ENCODE measurements at places on chromosomes 7 and 10.

DNA sequence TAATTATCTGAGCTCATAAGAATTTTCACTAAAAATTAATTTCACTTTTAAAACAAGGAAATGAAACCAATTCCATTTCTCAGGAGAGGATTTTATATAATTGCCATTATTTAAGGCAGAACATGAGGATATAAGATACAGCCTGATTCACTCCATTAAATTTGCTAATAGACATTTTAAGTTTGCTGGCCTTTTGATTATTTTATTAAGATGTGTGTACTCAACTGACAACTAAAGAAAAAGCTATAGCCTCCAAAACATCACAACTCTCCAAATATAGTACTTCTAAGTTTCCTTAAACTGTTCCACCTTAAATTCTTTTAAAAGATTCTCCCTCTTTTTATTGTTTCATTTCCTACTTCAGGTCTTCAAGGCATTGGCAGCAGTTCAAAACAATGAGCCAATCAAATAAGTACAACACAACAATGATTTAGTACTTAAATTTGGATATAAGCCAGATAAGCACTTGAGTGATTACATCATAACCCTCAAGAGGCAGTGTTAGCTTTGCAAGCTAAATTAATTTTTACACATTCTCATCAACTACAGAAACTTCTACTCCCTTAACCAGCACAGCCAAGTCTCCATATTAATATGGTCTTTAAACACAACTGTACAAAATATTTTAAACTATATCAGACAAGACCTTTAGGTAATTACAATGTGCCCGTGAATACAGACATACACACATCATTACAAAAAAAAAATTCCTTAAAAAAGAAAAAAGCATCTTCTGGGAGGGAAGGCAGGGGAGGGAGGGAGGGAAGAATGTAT is 121.8 kb downstream of the KMT2C start:
- peak; percentile 83 for DNase-seq

DNA sequence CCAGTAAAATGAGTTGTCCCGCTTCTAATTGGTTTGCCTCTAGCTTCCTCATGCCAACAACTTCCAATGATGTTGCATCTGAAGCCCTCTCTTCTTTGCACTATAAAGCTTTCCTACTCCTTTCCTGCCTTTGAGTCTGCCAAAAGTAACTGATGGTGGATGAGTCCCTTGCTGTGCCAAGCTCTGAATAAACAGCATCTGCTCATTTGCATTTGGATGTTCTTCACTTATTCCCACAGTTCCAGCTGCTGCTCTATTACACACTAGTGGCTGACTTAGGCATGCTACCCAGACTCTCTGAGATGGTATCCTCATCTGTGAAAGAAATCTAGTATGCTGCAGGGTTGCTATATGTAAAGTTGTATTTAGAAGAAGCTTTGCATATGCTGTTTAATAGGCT is 24.9 kb downstream of the SFR1 start:
- no peak for DNase-seq

- no peak for DNase-seq
Observed at GRCh38 chr7:105841866-105842265, 34.5 kb downstream of the ATXN7L1 start.

GRCh38 chr7:144908943-144909556 is 73.2 kb upstream of the TPK1 start:
- DNase-seq, result no peak

DNA sequence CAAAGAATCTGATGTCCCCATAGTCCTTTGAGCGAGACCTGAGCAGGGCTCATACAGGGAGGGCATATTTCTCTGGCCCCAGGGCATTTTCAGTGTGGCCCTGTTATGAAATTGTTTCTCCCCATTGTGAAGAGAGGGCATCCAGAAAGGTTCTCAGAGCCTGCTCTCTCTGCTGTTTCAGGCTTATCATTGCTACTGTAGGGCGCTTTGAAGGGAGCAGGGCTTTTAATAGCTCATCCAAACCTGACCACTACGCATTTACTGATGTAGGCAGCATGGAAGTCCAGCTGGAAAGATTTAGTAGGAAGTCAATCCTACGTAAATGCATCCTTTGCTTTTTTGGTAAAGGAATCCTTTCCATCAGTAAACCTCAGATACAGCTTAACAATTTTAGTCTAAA is 68.1 kb downstream of the PRPF18 start:
- DNase-seq, result no peak

- DNase-seq, result no peak
Observed at GRCh38 chr7:98284335-98285036, 3.0 kb downstream of the BRI3 start.
